Transverse colon (tissue), 4 donors: ENCODE measurements at places on chromosomes 3 and 15. TPM values are rescaled to one million over a fixed set of nuclear protein-coding genes. Genes with fewer than 3 reads are reported as not detected.

Gene PIF1
- total RNA-seq = 49.8 TPM

GRCh38 chr15:51093839-51094605, 684 bp downstream of the TNFAIP8L3 start:
- peaks cover 13% of the 10 kb centered on the region for H3K4me1 ChIP-seq
- peaks cover 29% of the 10 kb centered on the region for H3K27me3 ChIP-seq
- H3K27ac ChIP-seq = peak overlapping the region; percentile 78
- H3K36me3 ChIP-seq = no peaks in the 10 kb centered on the region

DNA sequence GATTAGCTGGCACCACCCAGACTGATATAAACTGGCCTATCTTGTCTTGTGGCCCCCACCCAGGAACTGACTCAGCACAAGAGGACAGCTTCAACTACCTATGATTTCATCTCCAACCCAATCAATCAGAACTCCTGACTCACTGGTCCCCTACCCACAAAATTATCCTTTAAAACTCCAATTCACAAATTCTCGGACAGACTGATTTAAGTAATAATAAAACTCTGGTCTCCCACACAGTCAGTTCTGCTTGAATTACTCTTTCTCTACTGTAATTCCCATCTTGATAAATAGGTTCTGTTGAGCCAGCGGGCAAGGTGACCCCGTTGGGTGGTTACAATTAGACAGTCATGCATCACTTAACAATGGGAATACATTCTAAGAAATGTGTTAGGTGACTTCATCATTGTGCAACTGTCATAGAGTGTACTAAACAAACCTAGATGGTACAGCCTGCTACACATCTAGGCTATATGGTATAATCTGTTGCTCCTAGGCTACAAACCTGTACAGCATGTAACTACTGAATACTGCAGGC, 48.1 kb upstream of the MAP4 start:
- no peak for DNase-seq
- H3K4me3 ChIP-seq = no peak overlapping the region
- no peaks in the 10 kb centered on the region for H3K36me3 ChIP-seq
- H3K27me3 ChIP-seq = no peaks in the 10 kb centered on the region
- H3K4me1 ChIP-seq = peaks cover 5% of the 10 kb centered on the region

DNA sequence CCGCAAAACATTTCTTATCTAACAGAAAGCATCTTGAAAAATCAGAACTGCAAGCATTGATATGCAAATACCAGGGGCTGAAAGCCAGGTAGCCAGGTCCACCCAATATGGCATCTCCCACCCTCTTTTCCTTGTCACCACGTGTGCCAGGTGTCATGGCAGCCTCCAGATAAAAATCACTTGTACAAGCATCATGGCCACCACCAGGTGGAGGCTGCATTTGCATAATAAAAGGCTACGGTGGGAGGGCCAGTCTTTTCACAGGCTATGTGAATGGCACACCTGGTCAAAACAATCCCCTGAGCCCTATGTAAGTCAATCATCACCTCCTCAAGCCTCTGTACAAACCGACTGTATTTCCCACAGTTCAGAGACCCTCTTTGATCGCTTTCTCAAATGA, 1233.1 kb upstream of the ALCAM start:
- no peak overlapping the region for H3K27ac ChIP-seq
- no peaks in the 10 kb centered on the region for H3K4me1 ChIP-seq
- H3K27me3 ChIP-seq = no peaks in the 10 kb centered on the region
- no peak for DNase-seq

Gene CYP11A1
- total RNA-seq = not detected

Gene C2CD4A
- 0.79 TPM for total RNA-seq

GRCh38 chr3:14405360-14406238, 3.2 kb downstream of the SLC6A6 start:
- no peaks in the 10 kb centered on the region for H3K36me3 ChIP-seq
- H3K4me3 ChIP-seq = no peak overlapping the region
- peaks cover 15% of the 10 kb centered on the region for H3K4me1 ChIP-seq
- H3K27ac ChIP-seq = peak overlapping the region; percentile 35
- no peak for DNase-seq

Gene CD200R1
- not detected for total RNA-seq

DNA sequence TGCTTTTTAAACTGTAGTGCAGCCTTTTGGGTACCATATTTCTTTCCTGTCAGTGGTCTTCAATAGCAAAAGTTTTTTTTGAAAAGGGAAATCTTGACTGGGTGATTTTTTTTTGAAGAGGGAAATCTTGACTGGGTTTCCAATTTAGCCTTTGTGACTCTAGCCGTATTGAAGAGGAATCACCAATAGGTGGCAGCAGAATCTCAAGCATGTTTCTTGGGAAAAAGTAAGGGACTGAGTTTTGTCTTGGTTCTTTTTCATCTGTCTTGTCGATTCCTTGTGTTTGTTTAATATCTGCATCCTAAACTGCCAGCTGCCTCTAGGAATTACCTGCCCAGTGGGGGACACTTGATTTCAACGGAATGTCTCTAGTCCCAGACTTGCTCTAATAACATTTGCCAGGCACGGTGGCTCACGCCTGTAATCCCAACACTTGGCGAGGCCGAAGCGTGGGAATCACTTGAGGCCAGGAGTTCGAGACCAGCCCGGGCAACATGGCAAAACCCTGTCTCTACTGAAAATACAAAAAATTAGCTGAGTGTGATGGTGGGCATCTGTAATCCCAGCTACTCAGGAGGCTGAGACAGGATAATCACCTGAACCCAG, 89.2 kb downstream of the RBPMS2 start:
- no peak overlapping the region for H3K4me3 ChIP-seq
- no peak overlapping the region for H3K27ac ChIP-seq
- no peaks in the 10 kb centered on the region for H3K27me3 ChIP-seq
- peaks cover 16% of the 10 kb centered on the region for H3K4me1 ChIP-seq

- H3K4me1 ChIP-seq = no peaks in the 10 kb centered on the region
- no peaks in the 10 kb centered on the region for H3K27me3 ChIP-seq
- no peak overlapping the region for H3K4me3 ChIP-seq
- no peak overlapping the region for H3K27ac ChIP-seq
Measured at GRCh38 chr3:178684881-178685590, 148.8 kb downstream of the KCNMB2 start.
